ENCODE measurements at places on chromosomes 6 and 20.

DNA sequence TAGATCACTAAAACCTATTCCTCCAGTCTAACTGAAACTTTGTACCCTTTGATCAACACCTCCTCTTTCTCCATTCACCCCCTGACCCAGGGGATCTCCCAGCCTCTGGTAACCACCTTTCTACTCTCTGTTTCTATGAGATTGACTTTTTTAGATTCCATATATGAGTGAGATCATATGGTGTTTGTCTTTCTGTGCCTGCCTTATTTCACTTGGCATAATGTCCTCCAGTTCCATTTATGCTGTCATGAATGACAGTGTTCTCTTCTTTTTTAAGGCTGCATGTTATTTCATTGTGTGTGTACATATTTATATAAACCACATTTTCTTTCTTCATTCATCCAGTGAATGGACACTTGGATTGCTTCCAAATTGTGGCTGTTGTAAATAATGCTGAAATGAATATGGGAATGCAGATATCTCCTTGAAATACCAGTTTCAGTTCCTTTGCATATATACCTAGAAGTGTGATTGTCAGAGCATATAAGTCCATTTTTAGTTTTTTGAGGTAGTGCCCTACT, 57.7 kb downstream of the DHX35 start:
- DNase-seq: no peak

- no peak for DNase-seq
These were observed 33.2 kb downstream of the SLC22A23 start for GRCh38 chr6:3423439-3424184.

- DNase-seq: no peak
These were observed 231.9 kb downstream of the PKHD1 start for GRCh38 chr6:51855310-51856082.

- no peak for DNase-seq
These were observed 938 bp downstream of the WRNIP1 start for GRCh38 chr6:2765896-2766766.

- no peak for DNase-seq
These were observed 952 bp upstream of the BRPF3 start for GRCh38 chr6:36195471-36196112.

DNA sequence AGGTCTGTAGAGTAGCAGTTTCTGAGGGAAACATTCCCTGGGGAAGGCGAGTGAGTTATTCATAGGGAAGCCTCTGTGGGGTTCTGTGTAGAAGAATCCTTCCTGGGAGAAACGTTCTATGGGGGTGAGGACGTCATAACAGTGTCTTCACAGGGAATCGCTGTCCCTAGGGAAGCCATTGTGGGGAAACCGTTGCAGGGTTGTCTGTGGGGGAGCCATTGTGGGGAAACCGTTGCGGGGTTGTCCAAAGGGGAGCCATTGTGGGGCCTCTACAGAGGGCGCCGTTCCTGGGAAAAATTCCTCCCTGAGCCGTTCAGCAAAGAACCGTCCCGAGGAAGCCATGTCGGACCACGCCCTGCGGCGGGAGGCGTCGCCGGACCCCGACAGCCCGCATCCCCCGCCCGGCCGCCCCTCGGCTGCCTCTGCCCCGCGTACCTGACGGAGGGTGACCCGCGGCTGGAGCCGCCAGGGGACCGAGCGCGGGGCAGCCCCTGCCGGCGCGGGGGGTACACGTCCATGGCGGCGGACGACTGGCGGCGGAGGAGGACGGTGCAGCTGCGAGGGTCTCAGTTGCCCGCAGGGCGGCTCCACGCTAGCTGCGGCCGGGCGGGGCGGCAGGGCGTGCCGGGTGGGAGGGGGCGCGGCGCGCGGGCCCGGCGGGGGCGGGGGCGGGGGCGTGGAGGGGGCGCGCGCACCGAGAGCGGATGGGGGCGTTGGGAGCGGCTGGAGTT, at the start of gene DNAAF9:
DNAAF9 (minus strand) TSS at position 630 of the 731 bp plus-strand sequence; CDS start at position 518, 112 bp downstream.
- peak; percentile 53 for DNase-seq

DNA sequence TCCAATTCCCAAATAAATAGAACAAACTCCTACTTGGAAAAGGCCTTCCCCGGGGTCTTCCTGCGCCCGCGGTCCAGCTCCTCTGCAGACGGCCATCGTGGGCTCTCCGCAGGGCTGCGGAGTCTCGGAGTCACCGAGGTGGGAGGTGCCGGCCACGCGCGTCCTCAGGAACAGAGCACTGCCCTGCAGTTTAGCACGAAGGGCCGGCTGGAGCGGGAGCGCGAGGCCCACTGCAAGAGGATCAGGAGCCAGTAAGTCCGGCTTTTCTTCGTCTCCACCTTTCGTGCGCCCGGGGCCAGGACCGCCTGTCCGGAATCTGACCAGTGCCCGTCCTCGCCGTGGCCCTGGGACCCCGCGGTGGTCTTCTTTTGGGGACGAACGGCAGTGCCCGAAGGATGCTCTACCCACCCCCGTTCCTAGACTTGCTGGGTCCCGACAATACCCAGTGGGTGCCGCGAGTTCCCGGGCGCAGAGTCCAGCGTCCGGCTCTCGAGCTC, 1.4 kb downstream of the BHLHE23 start:
- DNase-seq: no peak

- peak; percentile 10 for DNase-seq
These were observed at the start of gene OPRM1 for GRCh38 chr6:154039231-154039842. OPRM1 (plus strand) TSS chr6:154039240; CDS start chr6:154039545, 305 bp downstream.

DNA sequence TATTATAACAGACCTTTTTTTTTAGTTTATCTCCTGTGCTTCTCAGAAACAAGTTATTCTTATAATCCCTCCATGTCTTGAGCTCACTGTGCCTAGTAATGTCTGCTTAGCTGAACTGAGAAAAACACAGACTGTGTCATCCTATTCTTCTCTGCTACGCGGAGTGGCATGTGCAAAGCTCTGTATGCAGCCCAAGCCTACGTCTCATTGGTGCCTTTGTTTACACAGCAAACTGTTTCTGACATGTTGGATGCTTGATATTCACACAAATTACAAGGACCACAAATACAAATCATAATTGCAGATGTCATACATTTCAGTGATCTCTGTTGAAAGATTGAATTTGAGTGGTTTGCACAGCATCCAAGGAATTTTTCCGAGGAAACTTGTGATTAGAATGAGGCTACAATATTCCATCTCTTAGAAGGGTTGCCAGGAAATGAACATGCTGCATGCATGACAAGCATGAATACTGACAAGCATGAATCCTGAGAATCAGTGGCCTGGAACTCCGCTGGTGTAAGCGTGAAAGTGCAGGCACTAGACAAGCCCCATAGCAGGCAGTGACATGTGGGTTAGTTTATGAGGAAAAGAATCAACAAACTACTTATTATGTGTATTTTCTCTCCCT, 128.4 kb upstream of the SGK1 start:
- no peak for DNase-seq

DNA sequence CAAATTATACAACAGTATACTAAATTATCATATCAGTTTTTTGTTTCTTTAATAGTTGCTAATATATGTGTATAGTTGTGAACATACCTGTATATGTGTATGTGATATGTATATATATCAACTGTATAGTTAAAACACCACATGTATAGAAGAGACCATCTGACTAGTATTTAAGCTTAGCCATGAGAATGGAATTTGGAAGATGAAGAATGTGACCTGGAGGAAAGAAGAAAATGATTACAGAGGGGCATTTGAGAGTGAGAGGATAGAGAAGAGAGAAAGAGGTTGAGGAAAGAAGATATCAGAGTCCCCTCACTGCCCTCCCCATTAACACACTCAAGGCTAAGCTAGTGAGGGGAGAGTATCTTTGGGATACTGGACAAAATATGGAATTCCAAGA, 335.9 kb downstream of the BCKDHB start:
- DNase-seq: no peak

- DNase-seq: no peak
These were observed 113.4 kb downstream of the PSMB1 start for GRCh38 chr6:170439366-170440361.

GRCh38 chr20:58432186-58432954, 43.3 kb downstream of the VAPB start:
- no peak for DNase-seq

Measured in activated CD4-positive, alpha-beta T cell treated with anti-CD3 and anti-CD28 coated beads, Interleukin-2, amount 50 U/mL, for 1 hour (primary cell).